Stimulated activated CD8-positive, alpha-beta memory T cell treated with anti-CD3 and anti-CD28 coated beads, Interleukin-2, amount 100 ng/mL, for 1 hour (primary cell): ENCODE measurements at places on chromosomes 12 and 14.

DNA sequence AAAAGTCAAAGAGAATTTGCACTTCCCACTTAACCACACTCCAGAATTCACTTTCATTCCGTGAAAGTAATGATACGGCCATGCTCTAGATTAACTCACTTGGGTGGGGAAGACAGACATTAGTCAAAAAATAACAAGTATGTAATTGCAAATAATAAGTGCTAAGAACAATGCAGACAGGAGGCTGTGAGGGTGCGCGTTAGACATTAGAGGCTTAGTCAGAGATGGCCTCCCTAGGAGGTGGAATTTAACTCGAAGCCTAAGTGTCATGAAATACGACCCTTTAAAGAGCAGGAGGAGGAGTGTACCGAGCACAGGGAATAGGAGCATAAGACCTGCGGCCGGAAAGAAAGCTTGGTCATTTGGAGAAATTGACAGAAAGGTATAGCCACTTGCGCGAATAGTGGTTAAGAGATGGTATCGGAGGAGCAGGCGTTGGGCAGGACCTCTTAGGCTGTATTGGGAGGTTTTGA, 628 bp downstream of the SNRPF start:
- no peak for DNase-seq

DNA sequence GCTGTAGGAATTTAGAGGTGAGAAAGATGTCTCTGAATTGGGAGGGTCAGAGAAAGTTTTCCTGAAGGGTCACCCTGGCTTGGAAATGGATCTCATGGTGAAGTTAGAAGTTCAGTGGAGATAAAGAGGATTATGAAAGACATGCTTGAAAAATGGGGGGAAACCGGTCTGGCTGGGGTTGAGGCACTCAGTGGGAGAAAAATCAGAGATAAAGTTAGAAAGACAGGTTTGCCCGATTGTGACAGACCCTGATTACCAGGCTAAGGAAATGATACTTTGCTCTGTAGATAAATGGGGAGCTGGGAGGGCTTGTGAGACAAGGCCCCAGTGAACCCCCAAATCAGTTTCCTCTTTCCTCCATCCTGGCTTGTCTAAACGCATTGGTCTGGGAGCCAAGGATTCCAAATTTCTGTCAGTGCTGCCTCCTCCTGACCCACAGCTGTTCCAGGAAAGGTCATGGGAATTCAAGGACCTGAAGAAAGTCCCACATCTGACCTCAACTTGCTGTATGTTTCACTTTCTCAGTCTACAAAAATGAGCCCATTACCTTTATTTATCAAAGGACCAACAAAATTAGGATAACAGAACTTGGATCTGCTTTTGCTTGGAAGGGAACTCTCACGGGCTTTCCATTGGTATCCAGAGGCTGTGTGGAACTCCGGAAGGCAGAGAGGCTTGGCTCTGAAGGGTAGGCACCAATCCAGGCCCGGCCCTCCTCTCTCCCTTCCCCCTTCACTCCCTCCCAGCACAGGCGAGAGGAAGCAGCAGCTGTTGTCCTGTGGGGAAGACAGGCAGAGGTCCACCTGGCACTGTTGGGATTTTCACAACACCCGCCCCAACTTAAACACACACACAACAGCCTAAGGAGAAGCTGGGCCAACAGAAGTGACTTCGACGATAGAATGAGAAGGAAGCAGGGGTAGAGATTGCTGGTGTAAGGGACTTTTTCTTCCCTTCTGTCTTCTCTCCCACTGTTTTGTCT, 3.4 kb upstream of the RNASE7 start:
- no peak for DNase-seq

GRCh38 chr12:44193281-44193680, 357.4 kb downstream of the TMEM117 start:
- no peak for DNase-seq

DNA sequence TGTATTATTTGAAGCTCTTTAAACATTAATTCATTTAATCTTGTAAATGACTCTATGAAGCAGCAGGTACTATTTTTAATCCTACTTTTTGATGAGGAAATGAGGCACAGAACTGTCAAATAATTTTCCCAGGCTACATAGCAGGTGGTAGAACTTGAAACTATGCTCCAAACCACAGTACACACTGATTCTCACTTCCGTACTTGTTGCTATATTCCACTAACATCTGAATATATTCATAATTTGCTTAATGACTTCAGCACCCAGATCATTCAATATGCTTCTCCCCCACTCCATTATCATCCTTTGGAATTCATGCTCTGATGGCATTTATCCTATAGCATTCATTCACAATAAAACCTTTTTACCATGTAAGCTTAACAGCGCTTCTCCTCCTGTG, 4.9 kb downstream of the ERGIC2 start:
- no peak for DNase-seq

GRCh38 chr12:93645702-93646101, 31.5 kb upstream of the CRADD start:
- no peak for DNase-seq

DNA sequence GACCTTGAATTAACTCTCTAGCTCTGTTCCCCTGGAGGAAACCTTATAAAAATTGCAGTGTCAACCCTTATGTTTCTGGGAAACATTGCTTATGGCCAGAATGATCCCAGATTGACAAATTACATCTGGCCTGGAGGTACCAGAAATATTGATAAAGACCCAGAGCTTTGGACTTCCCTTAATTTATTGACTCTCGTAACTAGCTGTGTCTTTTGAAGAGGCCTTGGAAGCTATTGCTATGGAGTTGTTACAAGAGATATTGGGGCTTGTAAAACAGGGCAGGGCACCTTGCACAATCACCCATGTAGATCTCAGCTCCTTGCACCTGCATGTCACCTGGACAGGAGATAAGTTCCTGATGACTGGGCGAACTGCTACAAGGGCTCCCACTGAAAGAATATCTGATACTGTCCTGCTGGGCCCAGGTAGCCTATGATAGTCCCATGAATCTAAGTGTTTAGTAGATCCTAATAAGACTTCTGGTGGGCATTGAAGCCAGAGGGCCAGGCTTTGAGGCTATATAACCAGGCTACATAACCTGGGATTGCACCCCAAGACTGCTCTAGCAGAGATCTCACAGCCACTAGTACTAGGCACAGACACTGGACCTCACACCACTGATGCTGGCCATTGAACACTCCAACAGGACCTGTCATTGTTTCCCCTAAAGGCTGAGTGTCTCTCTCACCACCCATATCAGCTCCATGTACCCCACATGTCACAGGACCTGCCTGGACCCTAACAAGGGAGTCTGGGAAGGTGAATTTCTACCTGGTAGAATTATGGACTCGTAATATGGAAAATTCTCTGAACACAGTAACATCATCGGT, 135.7 kb upstream of the PWP1 start:
- DNase-seq, result no peak

DNA sequence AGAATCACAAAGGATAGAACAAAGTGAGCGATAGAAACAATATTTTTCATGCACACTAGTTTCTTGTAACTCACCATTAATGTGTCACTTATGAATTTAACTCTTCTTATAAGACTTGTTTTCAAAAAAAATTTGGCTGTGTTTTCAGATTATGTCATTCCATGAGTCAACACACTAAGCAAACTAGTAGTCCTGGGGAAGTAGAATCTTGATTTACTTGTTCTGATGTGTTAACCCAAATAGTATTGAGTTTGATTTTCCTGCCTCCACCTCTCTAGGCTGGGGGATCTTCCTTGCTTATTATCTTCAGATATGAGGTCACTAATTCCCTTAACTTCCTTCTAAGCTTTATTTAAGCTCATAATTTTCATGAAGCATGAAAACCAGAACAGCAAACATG, 151.0 kb upstream of the SEL1L start:
- DNase-seq, result no peak
